Small intestine (tissue), 16 donors: ENCODE measurements at places on chromosomes 6 and 20.

GRCh38 chr6:136922685-136923006 is 545 bp downstream of the SLC35D3 start:
- no peak overlapping the region for H3K4me3 ChIP-seq
- H3K4me1 ChIP-seq = peaks cover 17% of the 10 kb centered on the region
- H3K27me3 ChIP-seq = peaks cover 50% of the 10 kb centered on the region
- DNase-seq = no peak
- no peak overlapping the region for H3K27ac ChIP-seq

- H3K27me3 ChIP-seq = peaks cover 18% of the 10 kb centered on the region
- no peak overlapping the region for H3K4me3 ChIP-seq
- DNase-seq = no peak
Measured at GRCh38 chr20:46331611-46332361, 23.5 kb upstream of the CDH22 start.

GRCh38 chr6:42166444-42167141 is 6.6 kb upstream of the GUCA1A start:
- H3K27ac ChIP-seq = no peak overlapping the region
- DNase-seq = peak; percentile 89
- H3K36me3 ChIP-seq = no peaks in the 10 kb centered on the region

GRCh38 chr6:137904822-137905617 is 38.0 kb downstream of the TNFAIP3 start:
- H3K4me3 ChIP-seq = no peak overlapping the region
- H3K27ac ChIP-seq = no peak overlapping the region
- H3K27me3 ChIP-seq = no peaks in the 10 kb centered on the region
- peaks cover 3% of the 10 kb centered on the region for H3K4me1 ChIP-seq

DNA sequence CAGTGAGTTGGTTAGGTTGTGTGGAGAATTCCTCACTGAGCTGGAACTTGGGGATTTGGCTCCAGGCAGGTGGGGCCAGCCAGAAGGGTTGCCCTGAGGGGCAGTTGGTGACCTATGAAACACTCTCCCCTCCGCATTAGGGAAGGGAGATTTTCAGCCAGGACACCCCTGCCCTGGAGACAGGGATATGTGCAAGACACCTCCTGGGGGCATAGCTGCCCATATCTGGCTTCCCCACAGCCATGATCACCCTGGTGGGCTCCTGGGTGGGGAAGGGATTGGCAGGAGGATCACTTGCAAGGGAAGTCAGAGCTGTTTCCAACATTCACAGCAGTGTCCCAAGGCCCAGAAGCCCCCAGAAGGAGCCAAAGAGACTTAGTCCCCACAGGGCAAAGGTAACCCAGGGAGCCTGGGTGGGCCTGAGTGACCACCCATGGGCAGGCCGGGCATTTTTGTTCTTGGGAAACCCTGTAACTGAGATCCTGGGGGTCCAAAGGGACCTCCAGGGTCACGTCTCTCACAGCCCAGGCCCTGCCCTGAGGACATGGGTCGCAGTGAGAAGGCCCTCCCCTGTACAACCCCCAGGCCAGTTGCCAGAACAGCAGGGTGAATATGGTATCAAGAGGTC is 145.8 kb downstream of the MRPL14 start:
- peaks cover 2% of the 10 kb centered on the region for H3K4me1 ChIP-seq
- DNase-seq = no peak
- peaks cover 3% of the 10 kb centered on the region for H3K27me3 ChIP-seq
- no peaks in the 10 kb centered on the region for H3K36me3 ChIP-seq
- no peak overlapping the region for H3K27ac ChIP-seq
- H3K4me3 ChIP-seq = no peak overlapping the region

DNA sequence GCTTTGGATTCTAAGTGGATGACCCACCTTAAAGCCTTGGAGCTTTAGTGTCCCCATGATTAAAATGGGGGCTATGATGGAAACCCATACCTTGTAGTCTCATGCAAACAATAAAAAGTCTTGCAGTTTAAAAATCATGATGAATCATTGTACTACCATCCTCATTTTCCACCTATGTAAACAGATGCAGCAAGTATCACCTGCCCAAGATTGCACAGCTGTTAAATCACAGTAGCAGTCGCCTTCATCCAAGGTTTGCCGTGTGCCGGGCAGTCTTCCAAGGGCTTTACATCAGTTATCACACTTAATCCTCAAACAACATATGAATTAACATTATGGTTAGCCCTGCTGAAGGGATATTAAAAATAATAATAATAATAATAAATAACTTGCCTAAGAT is 210.3 kb downstream of the FOXA2 start:
- no peak overlapping the region for H3K27ac ChIP-seq
- H3K36me3 ChIP-seq = no peaks in the 10 kb centered on the region
- no peaks in the 10 kb centered on the region for H3K27me3 ChIP-seq
- no peak for DNase-seq

- no peak overlapping the region for H3K4me3 ChIP-seq
- H3K4me1 ChIP-seq = no peaks in the 10 kb centered on the region
- H3K36me3 ChIP-seq = no peaks in the 10 kb centered on the region
- no peaks in the 10 kb centered on the region for H3K27me3 ChIP-seq
- no peak overlapping the region for H3K27ac ChIP-seq
Measured at GRCh38 chr6:15911753-15912504, 217.0 kb upstream of the MYLIP start.
